ENCODE measurements at places on chromosomes 6 and 20. TPM values are rescaled to one million over a fixed set of nuclear protein-coding genes. Genes with fewer than 3 reads are reported as not detected.

The PPP1R16B gene
- total RNA-seq, result not detected

The OR2J3 gene
- total RNA-seq, result not detected

- H3K27ac ChIP-seq, result peak overlapping the region; percentile 64
- peaks cover 1% of the 10 kb centered on the region for H3K27me3 ChIP-seq
- no peaks in the 10 kb centered on the region for H3K36me3 ChIP-seq
- H3K4me3 ChIP-seq, result no peak overlapping the region
- DNase-seq, result no peak
Observed at GRCh38 chr6:52635049-52635577, 35.8 kb upstream of the TMEM14A start.

- DNase-seq, result no peak
- H3K27ac ChIP-seq, result no peak within 1 kb of the TSS
- H3K4me1 ChIP-seq, result peaks cover 7% of the 10 kb centered on the region
- no peak within 1 kb of the TSS for H3K4me3 ChIP-seq
Observed at GRCh38 chr6:152750694-152751093, at the start of gene VIP. VIP (plus strand) TSS chr6:152750797; CDS start chr6:152752178, 1,381 bp downstream.

- H3K4me3 ChIP-seq, result no peak overlapping the region
- DNase-seq, result no peak
- no peaks in the 10 kb centered on the region for H3K27me3 ChIP-seq
- H3K36me3 ChIP-seq, result no peaks in the 10 kb centered on the region
- no peak overlapping the region for H3K27ac ChIP-seq
Observed at GRCh38 chr6:21245488-21245887, 348.1 kb upstream of the SOX4 start.

DNA sequence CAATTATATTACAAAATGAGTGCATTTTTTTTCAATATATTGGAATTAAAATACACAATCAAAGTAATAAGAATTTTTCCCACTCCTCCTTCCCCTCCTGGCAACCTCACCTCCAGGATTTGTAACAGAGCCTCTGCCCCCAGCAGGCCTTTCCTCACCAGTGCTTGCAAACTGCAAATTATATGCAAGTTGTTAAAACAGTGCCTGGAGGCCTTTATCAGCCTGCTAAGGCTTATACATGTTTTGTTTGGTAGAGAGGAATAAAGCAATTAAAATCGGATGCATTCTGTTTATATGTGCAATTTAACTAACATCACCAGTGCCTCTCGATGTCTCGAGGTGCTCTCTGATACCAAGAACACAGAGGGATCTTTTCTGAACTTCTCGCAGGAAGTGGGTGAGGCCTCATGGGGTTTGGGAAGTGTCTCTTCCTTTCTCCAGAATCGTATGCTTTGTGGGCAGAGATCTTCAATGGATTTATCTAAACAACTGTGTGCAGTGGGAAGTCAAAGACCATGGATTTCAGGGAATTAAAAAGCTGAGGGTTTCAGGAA is 186.8 kb downstream of the CDH26 start:
- no peaks in the 10 kb centered on the region for H3K36me3 ChIP-seq
- DNase-seq, result no peak
- no peaks in the 10 kb centered on the region for H3K4me1 ChIP-seq
- no peaks in the 10 kb centered on the region for H3K27me3 ChIP-seq
- no peak overlapping the region for H3K4me3 ChIP-seq
- no peak overlapping the region for H3K27ac ChIP-seq

GRCh38 chr6:71524201-71524600 is 235.6 kb downstream of the OGFRL1 start:
- H3K4me3 ChIP-seq, result no peak overlapping the region
- no peak overlapping the region for H3K27ac ChIP-seq
- H3K4me1 ChIP-seq, result no peaks in the 10 kb centered on the region
- no peaks in the 10 kb centered on the region for H3K36me3 ChIP-seq
- peaks cover 7% of the 10 kb centered on the region for H3K27me3 ChIP-seq
- DNase-seq, result no peak

- peaks cover 17% of the 10 kb centered on the region for H3K4me1 ChIP-seq
- H3K27me3 ChIP-seq, result no peaks in the 10 kb centered on the region
- no peak for DNase-seq
Observed at GRCh38 chr6:128363020-128363813, 157.2 kb downstream of the PTPRK start.

DNA sequence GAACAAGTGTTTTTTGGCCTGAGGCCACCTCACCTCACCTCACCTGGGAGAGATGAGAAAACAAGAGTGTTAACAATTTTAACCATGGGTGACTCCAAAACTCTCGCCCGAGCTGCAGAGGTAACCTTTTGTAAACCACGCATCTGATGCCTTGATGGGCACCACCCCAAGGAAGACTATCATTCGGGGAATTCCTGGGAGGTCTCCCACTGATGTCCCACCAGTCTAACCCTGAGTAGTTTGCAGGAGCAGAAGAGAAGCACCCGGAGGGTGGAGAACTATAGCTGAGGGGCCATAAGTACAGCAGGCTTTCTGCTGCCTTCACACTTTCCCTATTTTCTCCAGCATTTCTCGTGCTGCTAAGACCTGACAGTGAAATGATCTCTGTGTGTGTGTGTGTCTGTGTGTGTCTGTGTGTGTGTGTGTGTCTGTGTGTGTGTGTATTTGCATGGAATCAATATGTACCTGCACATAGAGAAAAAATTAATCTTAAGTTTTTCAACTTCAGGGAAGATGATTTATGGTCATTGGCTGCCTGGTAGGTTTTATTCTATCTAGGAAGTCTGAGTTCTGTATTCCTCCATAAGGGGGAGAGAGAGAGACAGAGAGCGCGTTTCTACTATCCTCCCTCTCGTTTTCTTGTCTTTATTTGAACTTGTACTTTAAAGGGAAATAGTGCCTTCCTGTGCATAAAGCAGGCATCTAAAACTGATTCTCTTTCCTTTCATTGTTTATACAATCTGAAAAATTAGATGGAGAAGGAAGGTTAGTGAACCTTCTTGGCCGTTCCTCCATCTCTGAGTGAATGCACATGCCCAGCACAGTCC is 75.8 kb downstream of the CAP2 start:
- H3K4me1 ChIP-seq, result peaks cover 33% of the 10 kb centered on the region
- peaks cover 33% of the 10 kb centered on the region for H3K36me3 ChIP-seq
- H3K27ac ChIP-seq, result no peak overlapping the region
- DNase-seq, result no peak
- H3K4me3 ChIP-seq, result no peak overlapping the region

DNA sequence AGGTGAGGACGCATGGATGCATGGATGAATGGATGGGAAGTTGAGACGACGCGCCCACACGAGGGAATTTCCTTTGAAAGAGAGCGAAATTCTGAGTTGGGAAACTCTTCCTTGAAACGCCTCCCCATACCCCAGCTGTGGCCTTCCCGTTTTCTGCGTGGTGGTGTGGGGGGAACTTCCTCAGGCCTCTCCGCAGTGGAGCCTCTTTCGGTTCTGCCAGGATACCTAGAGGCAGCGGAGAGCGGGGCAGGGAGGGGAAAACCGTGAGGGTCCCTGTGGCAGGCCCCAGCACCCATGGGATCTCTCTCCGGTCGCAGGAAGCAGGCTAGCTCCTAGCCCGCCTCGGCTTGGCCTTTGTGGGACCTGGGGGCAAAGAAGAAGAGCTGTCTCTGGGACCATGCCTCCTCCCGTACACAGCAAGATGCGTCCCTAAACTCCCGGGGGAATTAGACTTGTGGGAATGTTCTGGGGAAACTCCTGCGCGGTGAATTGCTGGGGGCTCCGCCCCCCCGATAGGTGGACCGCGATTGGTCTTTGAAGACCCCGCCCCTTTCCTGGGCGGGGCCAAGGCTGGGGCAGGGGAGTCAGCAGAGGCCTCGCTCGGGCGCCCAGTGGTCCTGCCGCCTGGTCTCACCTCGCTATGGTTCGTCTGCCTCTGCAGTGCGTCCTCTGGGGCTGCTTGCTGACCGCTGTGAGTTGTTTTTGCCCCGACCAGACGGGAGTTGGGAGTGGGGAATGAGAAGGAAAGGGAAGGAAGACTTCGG is at the start of gene CD40:
TSS of gene CD40 (plus strand) at position 611 of the 764 bp plus-strand sequence. CDS start at position 641, 30 bp downstream.
- no peak for DNase-seq
- H3K4me1 ChIP-seq, result peaks cover 14% of the 10 kb centered on the region
- H3K27ac ChIP-seq, result peak within 1 kb of the TSS; percentile 41
- no peaks in the 10 kb centered on the region for H3K36me3 ChIP-seq
- H3K4me3 ChIP-seq, result peak within 1 kb of the TSS; percentile 84
- H3K27me3 ChIP-seq, result peaks cover 40% of the 10 kb centered on the region

DNA sequence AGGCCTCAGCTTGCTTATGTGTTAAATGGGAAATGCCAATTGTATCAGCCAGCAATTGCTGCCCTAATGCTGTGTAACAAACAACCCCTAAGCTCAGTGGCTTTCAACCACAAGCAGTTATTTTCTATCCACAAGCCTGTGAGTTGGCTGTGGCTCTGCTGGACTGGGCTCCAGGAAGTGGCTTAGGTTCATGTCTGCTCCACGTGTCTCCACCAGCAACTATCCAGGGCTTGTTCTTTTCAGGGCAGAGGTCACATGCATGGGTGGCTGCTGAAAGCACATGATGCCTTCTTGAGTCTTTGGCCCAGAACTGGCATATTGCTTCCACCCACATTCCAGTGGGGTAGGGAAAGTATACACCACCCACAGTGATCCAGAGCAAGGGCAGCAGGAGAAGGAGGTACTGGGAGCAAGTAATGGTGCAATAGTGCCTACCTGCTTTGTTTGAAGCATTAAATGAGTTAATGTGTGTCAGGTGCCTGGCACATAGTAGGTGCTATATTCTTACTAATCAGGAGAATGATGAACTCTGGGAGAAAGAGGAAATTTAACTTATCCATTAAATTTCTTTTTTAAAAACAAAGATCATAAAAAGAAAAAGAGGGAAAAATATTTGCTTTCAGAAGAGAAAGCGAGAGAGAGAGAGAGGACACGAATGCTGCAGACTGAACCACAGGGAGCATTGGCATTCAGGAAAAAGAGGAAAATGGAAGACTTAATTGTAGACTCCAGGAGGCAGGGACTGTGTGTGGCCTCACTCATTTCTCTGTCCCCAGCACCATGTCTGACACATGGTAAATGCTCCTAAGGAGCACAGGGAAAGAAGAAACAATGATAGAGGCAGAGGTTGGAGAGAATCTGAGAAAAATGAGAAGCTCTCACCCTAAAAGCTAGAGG is 25.2 kb upstream of the RNF24 start:
- no peak overlapping the region for H3K27ac ChIP-seq
- H3K27me3 ChIP-seq, result no peaks in the 10 kb centered on the region
- no peak for DNase-seq

- H3K36me3 ChIP-seq, result no peaks in the 10 kb centered on the region
- peaks cover 23% of the 10 kb centered on the region for H3K4me1 ChIP-seq
- no peaks in the 10 kb centered on the region for H3K27me3 ChIP-seq
- no peak for DNase-seq
- peak overlapping the region; percentile 90 for H3K27ac ChIP-seq
Observed at GRCh38 chr6:82072751-82073150, 174.8 kb downstream of the IBTK start.

DNA sequence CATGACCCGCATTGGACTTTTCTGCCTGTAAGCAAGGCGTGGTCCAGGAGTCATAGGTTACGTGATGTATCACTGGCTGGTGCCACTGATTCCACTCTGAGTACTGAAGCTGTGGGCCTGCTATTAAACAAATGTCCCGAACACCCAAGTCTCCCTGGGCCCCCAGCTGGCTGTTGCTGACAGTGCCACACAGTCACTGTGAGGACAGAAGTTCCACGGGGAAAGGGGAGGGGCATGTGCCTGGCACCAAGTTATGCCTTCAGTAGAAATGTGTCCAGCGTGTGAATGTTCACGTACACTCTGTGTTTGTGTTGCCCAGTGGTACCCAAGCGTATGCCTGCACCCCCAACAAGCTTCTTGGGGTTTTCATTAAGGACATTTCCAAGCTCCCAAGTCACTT is 171.4 kb upstream of the QKI start:
- no peaks in the 10 kb centered on the region for H3K27me3 ChIP-seq
- H3K27ac ChIP-seq, result no peak overlapping the region
- no peaks in the 10 kb centered on the region for H3K4me1 ChIP-seq
- no peak overlapping the region for H3K4me3 ChIP-seq

All from chondrocyte (in vitro differentiated cells).